Right renal cortex interstitium (tissue), 3 donors: ENCODE measurements at places on chromosomes 4 and X. TPM values are rescaled to one million over a fixed set of nuclear protein-coding genes. Genes with fewer than 3 reads are reported as not detected.

DNA sequence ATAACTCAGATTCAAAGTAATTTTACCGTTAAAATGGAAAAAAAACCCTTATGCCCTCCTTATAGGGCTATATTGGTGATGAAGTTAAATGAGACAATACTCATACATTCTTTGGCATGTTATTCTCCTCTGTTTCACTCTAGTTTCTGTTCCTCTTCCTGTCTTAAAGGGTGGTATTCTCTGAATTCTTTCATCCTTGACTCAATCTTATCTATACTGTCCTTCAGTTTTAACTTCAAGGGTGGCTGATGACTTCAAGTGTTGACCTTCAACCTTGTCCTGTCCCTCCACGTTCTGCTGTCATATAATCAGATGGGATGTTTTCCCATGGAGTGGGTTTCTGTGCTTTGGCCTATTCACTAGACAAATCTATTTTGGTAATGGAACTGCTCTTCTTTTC is 44.0 kb downstream of the ZNF518B start:
- no peak for DNase-seq

- no peak for DNase-seq
Observed at GRCh38 chr4:114674080-114674479, 75.5 kb downstream of the UGT8 start.

GRCh38 chr4:108172231-108172752 is 3.6 kb upstream of the LEF1 start:
- no peak for DNase-seq

GRCh38 chr4:3526456-3526855 is 5.8 kb downstream of the LRPAP1 start:
- no peak for DNase-seq

GRCh38 chr4:24121395-24122175 is 231.7 kb upstream of the PPARGC1A start:
- DNase-seq: no peak

- no peak for DNase-seq
Observed at GRCh38 chr4:37304612-37305011, 60.1 kb downstream of the NWD2 start.

DNA sequence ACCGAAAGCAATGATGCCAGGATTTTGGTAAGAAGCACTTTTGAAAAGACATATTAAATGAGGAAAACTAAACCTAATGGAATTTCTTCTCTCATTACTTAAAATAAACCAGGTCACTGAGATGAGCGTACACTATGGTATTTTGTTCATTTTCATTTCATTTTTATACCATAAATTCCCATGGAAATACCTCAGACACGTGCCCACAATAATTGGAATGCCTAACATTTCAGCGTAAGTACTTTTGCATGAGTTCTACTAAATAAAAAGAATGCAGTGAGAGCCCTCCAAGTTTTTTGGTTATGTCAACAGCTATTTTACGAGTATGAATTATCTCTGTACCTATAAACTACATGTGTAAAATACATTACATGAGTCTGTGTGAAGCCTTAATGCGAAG is 3.2 kb downstream of the CAMK2D start:
- DNase-seq: no peak

DNA sequence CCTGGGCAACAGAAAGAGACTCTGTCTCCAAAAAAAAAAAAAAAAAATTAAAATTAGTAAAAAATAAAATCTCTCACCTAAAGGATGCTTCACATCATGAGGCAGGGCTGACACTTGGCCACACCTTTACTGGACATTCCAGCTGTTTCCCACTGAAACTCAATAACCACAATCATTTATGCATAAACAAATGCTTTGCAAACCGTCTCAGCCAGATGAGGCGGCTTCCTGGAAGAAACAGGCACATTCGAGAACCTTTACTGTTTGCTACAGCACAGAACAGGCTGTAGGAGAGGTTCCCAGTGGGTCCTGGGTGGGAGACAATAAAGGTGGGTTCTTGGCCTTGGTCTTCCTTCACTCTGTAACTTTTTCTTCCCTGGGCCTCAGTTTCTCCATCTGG is 10.9 kb upstream of the TBC1D14 start:
- no peak for DNase-seq

- no peak for DNase-seq
Observed at GRCh38 chr4:171397175-171397574, 416.0 kb upstream of the GALNTL6 start.

DNA sequence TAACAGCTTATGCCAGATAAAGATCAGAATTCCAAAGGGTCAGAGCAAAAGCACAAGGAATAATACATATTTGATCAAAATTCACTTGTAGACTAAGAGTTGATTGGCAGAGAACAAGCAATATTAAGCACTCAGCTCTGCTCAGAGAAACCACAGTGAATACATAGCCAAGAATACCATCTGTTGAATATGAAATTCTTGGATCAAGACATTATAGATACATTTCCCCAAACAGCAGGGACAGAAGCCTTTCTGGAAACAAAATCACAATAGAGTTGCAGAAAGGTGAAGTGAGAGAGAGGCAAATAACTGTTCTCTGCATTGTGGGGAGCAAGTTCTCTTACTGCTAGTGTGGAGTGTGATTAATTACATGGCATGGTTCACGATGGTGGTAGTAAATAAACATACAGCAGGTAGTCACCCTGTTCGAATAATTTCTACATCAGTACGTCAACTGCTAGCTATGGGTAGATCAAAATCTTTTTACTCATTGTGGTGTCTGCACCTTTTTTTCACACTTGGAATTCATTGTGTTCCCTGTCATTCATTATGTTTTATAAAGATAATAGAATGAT is 366.7 kb downstream of the PCDH7 start:
- no peak for DNase-seq

- DNase-seq: no peak
Observed at GRCh38 chr4:150212485-150212884, 134.2 kb downstream of the DCLK2 start.

DNA sequence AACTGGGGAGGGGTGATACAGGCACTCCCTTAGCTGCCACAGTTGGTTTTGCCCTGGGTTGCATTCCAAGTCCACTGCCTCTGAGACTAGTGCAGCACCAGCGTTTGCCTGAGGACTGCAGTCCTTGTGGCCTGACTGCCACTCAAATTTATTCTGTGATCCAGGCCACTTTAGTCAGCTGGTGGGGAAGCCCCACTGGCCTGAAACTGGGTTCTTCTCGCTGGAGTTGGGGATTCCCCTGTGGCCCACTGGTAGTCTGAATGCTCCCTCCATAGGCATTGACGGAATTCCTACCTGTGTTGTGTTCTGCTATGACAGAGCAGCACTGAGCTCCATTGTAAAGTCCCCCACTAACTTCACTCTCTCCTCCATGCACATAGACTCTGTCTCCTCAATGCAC is 63.8 kb downstream of the PTPN13 start:
- no peak for DNase-seq

DNA sequence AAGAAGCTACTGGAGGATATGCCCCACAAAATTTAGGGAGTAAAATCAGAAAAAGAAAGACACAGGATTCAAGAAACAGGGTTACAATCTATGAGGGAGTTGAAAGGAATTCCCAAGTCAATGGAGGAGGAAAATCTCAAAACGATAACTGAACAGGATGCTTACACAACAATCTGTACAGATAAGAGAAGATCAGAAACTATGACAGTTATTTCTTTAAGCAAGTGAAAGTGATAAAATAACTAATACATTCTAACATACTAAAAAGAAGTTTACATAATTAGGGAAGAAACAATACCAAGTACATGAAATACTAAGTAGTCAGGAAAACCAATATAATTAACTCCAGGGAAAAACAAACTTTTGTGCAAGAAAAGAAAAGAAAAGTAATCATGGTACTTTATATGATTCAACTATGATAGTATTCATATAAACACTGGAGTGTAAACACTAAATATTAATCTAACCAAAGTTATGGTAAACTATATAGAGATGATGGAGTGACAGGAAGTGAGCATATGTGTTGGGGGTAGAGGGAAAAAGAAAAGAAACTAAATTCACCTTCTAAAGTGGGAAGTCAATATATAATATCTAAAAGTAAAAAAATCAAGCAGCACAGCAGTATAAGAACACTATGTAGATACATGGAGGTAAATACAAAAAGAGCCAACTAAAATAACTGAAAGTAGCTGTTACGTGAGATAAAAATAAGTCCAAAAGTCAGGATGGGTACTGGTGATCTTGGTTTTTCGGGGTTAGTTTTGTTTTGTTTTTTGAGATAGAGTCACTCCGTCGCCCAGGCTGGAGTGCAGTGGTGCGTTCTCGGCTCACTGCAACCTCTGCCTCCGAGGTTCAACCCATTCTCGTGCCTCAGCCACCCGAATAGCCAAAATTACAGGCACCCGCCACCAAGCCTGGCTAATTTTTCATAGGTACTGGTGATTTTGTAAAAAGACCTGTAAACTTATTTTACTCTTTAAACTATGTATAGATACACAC is 99.3 kb downstream of the TEX11 start:
- DNase-seq: no peak

DNA sequence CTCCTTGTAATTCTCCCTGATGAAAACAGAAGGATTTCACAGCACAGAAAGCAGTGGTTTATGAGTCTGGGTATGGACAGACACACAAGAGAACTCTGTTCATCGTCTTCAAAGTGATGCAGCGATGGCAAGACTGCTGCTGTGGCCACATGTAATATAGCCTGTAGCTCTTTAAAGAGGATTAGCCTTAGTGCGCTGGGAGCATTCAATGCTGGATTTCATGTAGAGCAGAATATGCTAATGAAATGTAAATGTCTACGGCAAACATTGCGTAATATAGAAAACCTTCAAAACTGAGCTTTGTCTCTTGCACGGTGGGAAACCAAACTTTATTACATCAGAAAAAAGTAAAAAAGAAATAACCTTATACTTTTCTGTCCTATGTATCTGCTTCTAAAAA is 42.9 kb downstream of the ALPK1 start:
- DNase-seq: no peak

- DNase-seq: no peak
Observed at GRCh38 chr4:26048950-26049349, 134.9 kb downstream of the SMIM20 start.

- DNase-seq: no peak
Observed at GRCh38 chrX:150680974-150681373, 12.2 kb upstream of the MTMR1 start.

DNA sequence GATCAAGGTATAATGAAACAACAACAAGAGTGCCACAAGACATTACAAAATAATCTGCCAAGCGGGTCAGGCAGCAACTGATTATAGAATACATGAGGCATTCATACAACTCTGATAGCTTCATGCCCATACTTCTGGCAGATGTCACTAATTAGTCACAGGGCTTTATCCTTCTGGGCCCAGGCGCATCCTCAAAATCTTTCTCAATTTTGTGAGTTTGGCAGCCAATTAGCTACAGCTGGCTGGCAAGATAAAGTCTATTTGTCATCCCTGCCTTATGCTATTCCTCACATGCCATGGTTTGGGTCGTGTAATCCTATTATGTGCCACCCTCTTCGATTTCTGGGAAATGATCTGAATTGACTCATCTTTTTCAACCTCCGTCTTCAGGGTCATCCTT is 254.3 kb downstream of the PACRGL start:
- no peak for DNase-seq

- no peak for DNase-seq
Observed at GRCh38 chrX:53155512-53156206, 61.7 kb downstream of the KANTR start.

DNA sequence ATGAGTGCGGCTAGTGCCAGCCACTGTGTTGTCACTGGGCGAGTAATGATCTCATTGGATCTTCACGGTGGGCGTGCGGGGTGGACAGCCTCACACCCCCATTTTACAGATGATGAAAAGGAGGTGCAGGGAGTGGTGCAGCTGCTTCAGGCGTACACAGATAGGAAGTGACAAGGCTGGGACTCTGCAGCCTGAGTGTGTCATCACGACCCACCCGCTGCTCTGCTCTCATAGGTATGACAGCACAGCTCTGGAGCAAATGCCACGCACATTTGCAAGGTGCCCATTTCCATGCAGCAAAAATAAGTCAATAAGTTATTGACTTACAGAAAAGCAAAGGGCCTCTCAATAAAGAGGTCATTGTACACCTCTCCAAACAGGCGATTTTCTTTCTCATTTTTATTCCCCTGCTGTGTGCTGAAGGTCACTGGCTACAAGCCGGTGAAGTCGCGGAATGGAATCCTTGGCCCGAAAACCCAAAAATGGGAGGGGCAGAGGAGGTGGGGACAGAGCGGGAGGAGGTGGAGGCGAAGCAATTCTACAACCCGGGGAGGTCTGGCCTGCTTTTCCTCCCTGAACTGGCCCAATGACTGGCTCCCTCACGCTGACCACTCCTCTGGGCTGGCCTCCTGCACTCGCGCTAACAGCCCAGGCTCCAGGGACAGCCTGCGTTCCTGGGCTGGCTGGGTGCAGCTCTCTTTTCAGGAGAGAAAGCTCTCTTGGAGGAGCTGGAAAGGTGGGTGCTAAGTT is at the start of gene SOD3:
Gene SOD3 (plus strand): TSS at position 658 of the 750 bp plus-strand sequence. CDS start 3,949 bp downstream, outside the sequence.
- DNase-seq: no peak

- no peak for DNase-seq
Observed at GRCh38 chrX:109863811-109864210, 130.8 kb upstream of the ACSL4 start.

DNA sequence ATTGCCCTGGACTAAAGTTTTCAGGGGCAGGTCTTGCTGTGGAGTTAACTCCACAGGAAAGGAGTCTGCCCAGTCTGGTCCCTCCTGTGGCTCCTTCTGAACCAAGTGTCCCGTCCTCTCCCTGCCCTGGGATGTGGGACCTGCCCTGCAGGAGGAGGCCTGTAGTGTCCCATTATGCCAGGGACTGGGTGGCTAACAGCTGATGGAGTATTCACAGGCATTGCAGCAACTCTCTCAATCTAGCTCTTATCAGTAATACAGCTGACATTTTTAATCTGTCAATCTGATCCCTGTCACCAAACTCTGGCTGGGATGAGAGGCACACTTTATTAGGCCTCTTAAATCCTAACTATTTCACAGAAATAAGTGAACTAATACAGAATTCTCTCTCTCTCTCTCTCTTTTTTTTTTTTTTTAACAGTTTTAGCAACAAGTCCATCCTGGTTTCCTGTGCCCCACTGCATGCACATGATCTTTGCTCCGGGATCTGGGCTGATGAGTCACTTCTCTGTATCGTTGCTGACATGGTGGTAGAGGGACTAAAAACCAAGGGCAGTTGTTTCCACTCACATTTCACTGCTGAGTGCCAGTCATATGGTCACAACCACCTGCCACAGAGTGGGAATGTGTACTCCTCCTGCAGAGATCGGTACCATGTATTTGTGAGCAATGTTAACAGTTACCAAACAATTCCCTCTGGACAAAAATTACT is 39.1 kb downstream of the HAND2 start:
- DNase-seq: no peak

- DNase-seq: no peak
Observed at GRCh38 chr4:15544248-15544729, 74.6 kb downstream of the CC2D2A start.

Gene PDCL2
- polyA plus RNA-seq: not detected

Gene ART3
- 0.28 TPM for polyA plus RNA-seq

Gene GATB
- polyA plus RNA-seq: 33.2 TPM

Gene ERAS
- not detected for polyA plus RNA-seq

Gene INTU
- polyA plus RNA-seq: 25.3 TPM

Gene GLRA2
- 0.42 TPM for polyA plus RNA-seq

Gene COPS4
- 95.5 TPM for polyA plus RNA-seq

Gene NAT8L
- polyA plus RNA-seq: 5.6 TPM

Gene THAP6
- 19.3 TPM for polyA plus RNA-seq

Gene LUZP4
- polyA plus RNA-seq: not detected

Gene GALNTL6
- 0.98 TPM for polyA plus RNA-seq

Gene TEX13C
- not detected for polyA plus RNA-seq

Gene PRR32
- polyA plus RNA-seq: not detected

Gene PITX2
- polyA plus RNA-seq: 2.3 TPM
